ENCODE measurements at places on chromosomes 3 and 15.

GRCh38 chr3:196837819-196838420, 29.8 kb upstream of the SENP5 start:
- DNase-seq = peak; percentile 48

- no peak for DNase-seq
Measured at GRCh38 chr15:69498987-69499386, 46.4 kb downstream of the RPLP1 start.

GRCh38 chr15:94238539-94239118, 7.3 kb downstream of the MCTP2 start:
- DNase-seq = no peak

- no peak for DNase-seq
Measured at GRCh38 chr3:154316974-154317767, 7.1 kb downstream of the DHX36 start.

GRCh38 chr3:171790898-171791691, 19.2 kb downstream of the PLD1 start:
- DNase-seq = no peak

- DNase-seq = peak; percentile 16
Measured at GRCh38 chr3:170483485-170484262, 65.0 kb downstream of the CLDN11 start.

GRCh38 chr3:82423268-82424030, 662.0 kb upstream of the GBE1 start:
- DNase-seq = no peak

DNA sequence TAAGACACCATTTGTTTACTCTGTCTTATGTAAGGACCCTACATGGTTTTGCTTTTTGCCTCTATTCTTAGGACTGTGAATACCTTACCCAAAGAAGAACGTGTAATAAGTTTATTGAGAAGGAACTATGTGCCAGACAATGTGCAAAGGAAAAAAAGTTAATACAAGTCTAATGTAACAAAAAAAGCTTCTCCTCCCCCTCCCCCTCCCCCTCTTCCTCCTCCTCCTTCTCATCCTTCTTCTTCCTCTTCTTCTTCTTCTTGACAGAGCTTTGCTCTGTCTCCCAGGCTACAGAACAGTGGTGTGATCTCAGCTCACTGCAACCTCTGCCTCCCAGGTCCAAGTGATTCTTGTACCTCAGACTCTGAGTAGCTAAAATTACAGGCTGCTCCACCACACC, 50.9 kb upstream of the MITF start:
- no peak for DNase-seq

- peak; percentile 9 for DNase-seq
Measured at GRCh38 chr15:43484455-43484854, 8.5 kb downstream of the TP53BP1 start.

GRCh38 chr3:104520228-104520655, 846.5 kb upstream of the ALCAM start:
- DNase-seq = no peak

- no peak for DNase-seq
Measured at GRCh38 chr15:74828835-74829234, 2.4 kb downstream of the CPLX3 start.

- peak; percentile 67 for DNase-seq
Measured at GRCh38 chr3:35965908-35966307, 326.6 kb downstream of the ARPP21 start.

DNA sequence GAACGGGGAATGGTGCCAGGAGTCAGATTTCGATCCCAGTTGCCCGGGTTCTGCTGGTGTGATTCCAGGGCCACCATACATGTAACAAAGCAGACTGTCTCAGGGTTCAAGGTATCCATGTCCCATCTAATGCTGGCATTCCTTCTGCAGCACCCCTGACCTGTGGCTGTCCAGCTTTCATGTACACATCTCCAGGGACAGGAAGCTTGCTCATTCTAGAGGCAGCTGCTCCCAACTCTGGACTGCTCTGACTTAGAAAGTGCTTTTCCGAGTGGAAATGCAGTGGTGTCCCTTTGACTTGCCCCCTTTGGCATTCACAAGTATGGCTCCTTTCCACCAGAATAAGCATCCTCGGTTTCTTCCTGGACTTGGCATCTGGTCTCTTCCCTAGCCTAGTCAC, 30.9 kb downstream of the PML start:
- DNase-seq = no peak

DNA sequence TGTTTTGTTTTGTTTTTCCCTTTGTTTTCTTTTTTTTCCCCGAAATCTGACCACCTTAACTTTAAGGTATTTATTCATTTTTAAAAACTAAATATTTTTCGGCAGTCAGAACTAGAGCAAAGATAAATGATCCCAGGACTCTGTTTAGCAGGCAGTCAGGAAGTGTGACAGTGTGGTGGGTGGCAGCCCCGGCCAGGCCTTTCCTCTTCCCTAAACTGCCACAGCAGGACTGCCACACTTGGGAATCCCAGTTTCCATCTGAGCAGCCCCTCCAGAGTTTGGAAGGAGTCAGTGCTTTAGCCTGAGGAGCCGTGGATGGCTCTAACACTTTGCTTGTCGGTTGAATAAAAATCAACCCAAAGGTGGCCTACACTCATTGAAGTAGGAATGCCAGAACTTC, 6.9 kb downstream of the CCRL2 start:
- no peak for DNase-seq

DNA sequence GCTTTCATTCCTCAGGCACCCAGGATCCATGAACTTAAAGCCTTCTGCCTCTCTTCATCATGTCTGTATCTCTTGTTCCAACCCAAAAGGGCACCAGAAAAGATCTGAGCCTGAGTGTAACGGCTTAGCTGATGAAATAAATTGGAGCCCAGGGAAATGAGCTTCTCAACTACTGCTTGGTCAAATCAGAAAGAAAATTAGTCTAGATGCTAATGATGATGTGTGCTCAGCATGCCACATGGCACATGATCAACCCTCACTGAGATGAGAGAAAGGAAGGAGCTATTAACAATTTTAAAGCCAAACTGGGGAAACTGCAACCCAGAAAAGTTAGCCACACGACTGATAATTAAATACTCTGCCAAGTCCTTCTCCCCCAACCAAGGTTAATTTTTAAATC, 325.7 kb downstream of the CNTN3 start:
- no peak for DNase-seq

GRCh38 chr3:9170851-9171160, 78.6 kb downstream of the SRGAP3 start:
- DNase-seq = no peak

DNA sequence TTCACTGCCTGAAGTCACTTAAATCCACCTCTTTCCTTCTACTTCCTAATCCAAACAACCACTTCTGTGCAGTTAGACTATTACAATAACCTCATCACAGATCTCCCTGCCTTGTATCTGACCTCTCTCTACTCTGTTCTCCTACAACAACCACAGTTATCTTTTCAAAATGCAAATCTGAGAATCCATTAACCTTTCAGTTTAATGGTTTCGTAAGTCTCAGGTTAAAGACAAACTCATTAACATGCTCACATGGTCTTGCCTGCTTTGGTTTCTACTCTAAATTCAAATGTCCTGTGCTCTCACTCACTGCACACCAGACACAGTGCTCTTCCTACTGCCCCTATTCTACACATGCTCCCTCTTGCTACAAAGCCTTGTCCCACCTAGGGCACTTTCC, 406.5 kb upstream of the THBS1 start:
- DNase-seq = no peak

DNA sequence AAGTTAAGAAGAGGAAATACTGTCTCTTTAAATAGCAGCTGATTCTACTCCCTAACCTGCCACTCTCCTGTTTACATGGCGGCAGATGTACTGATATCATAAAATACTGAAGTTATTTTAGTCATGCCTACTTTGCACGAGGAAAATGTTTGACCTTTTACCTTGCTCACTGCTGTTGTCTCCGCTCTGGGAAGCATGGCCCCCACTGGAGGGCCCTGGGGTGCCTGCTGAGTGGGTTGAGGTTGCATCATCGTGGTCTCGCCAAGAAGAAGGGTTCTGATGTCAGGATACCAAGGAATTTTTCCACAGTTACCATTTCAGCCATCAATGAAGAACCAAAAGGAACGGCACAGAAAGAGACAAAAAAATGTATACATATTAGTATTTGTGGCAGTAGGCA, 16.7 kb downstream of the MEIS2 start:
- DNase-seq = no peak

GRCh38 chr3:72379500-72380187, 468.6 kb downstream of the SHQ1 start:
- DNase-seq = no peak

- peak; percentile 27 for DNase-seq
Measured at GRCh38 chr3:173045770-173046382, 95.2 kb downstream of the SPATA16 start.

DNA sequence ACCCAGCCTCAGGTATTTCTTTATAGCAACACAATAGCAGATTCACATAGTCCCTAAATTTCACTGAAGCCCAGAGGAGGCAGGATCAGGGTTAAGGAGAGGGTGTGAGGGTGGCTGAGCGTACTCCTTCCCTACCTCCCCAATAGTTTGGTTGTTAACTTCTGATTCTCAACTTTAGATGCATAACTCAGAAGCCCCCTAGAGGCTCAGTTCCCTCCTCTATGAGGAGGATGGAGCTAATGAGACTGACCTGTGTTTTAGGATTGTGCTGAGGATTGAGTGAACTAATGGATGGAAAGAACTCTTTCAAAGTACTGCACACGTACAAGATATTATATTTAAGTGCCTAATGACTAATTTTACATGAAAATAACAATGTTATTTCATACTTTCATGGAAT, 249.3 kb upstream of the SOX14 start:
- DNase-seq = no peak

DNA sequence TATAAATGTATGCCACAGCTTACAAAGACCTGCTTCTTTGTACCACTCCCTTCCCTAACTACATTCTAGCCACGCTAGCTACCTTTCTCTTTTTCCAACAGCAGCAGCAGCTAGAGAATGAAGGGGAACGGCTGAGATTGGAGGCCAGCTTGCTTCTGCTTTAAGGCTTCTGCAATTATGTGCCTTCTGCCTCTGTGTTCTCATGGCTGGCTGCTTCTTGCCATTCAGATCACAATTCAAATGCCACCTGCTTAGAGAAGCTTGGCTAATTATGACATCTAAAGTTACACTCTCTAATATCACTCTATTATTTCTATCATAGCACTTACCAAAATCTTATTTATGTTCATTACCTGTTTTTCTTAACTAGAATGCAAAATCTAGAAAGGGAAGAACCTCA, 95.2 kb downstream of the RYK start:
- DNase-seq = no peak

DNA sequence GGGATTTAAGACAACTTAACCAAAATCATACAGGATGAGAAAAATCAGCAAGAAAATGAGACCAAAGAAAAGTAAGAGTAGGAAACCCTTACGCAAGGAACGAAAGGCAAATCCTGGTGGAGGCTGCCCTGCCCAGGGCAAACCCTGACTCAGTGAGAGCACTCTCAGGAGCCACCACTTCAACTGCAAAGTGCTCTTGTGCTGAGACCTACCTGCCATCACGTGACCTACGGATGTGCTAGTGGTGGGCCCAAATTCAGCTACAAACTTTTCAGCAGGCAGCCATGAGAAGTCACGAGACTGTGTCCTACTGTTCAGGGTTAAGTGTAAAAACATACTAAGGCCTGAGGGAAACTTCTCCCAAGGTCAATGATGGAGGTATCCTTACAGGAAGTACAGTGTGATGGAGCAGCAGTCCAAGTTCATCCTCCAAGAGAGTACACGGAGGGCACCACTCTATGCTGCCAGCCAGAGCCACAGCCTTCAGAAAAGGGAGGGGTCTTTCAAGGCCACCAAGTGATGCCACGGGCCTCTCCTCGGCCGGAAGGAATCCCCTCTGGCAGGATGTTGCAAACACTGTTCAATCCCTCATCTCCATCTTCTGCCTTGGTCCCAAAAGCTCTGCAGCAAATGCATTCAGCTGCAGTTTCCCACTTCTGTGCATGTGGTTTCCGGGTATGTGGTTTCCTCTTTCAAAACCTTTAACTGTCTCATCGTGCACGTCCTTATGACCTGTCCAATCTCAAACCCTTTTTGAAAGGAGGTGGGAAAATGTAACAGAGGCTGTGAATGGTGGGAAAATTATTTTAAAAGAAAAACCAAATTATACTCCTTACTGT, 9.5 kb downstream of the CHSY1 start:
- DNase-seq = no peak

- DNase-seq = no peak
Measured at GRCh38 chr3:66761093-66761780, 236.9 kb upstream of the KBTBD8 start.

DNA sequence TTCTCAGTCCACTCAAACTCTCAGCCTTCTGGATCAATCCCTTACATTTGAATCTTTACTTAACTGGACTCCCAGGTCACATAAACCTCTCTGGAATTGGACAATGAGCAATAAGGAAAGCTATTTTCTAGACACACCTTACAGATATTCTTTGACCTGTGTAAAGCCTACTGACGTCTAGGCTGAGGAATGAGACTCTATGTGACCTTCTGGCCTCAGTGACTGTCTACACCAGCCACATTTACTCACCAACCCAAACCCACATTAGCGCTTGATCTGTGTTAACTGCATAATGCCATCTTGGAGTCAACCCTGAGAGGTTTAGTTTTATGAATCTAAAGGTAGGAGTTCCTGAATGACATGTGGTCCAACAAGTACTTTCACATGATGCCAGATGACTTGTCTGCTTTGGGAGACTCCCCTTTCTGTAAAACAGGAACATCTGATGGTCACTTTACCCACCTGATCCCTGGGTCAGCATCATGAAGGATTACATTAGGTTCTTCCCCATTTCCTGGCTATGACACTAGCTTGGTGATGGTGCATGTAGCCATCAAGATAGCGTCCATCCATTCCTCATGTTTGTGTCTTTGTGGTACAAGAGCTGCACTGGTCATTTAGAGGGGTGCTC, 11.4 kb upstream of the COMMD2 start:
- no peak for DNase-seq

DNA sequence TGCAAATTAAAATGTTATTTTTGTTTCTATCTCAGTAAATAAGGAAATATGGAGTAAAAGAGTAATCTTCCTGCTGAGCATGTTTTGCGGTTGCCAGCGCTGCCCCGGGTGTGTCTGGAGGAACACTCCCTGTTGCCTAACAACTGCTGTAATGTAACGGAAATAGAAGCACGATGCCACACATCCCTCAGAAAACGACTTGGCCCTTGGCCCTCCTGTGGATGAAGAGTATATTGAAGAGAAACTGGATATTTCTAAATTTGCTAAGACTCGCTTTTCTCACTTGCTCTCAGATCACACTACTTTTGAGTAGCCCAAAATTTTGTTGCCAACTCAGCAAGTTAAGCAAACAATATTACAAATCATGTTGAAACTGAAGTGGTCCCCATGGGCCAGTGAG, 18.9 kb downstream of the CX3CR1 start:
- peak; percentile 79 for DNase-seq

DNA sequence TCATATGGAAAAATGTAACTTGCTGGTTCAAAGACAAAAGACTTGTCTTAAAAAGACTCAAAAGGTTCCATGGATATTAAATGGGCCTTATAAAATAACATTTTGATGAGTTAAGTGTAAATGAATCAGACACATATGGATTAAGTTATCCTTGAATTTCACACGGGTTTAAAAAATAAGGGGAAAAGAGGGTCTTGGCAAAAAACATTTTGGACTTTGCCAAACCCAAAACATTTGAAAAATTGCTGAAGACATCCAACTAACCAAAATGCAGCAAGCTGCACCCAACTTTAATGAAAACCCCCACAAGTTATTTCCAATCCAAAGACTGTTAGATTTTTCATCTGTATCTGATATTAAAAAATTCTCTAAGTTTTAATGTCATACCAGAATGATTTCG, 200.7 kb downstream of the MEIS2 start:
- no peak for DNase-seq
